GM12878 (cell line): ENCODE measurements at places on chromosomes 3 and 15. TPM values are rescaled to one million over a fixed set of nuclear protein-coding genes. Genes with fewer than 3 reads are reported as not detected.

ABI3BP gene
- polyA plus RNA-seq = 0.11 and 0.42 TPM in 2 replicates

GRCh38 chr15:52281085-52282035 is 14.2 kb downstream of the MYO5C start:
- no peak overlapping the region for H3K27ac ChIP-seq
- H3K4me3 ChIP-seq = no peak overlapping the region
- H3K4me1 ChIP-seq = no peaks in the 10 kb centered on the region
- H3K27me3 ChIP-seq = no peaks in the 10 kb centered on the region
- no peaks in the 10 kb centered on the region for H3K36me3 ChIP-seq

DNA sequence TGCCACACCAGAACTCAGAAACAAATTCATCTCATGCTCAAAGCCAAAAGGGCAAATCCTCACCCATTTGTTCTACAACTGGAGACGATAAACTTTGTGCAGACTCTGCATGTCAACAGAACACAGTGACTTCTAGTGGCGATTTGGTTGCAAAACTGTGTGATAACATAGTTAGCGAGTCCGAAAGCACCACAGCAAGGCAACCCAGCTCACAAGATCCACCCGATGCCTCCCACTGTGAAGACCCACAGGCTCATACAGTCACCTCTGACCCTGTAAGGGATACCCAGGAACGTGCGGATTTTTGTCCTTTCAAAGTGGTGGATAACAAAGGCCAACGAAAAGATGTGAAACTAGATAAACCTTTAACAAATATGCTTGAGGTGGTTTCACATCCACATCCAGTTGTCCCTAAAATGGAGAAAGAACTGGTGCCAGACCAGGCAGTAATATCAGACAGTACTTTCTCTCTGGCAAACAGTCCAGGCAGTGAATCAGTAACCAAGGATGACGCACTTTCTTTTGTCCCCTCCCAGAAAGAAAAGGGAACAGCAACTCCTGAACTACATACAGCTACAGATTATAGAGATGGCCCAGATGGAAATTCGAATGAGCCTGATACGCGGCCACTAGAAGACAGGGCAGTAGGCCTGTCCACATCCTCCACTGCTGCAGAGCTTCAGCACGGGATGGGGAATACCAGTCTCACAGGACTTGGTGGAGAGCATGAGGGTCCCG is 199.7 kb downstream of the AKAP13 start:
- peaks cover 10% of the 10 kb centered on the region for H3K36me3 ChIP-seq
- no peak overlapping the region for H3K4me3 ChIP-seq
- no peaks in the 10 kb centered on the region for H3K27me3 ChIP-seq
- peak overlapping the region; percentile 82; the same call in 1 of the 2 replicates for H3K27ac ChIP-seq
- no peak for DNase-seq

PLSCR5 gene
- polyA plus RNA-seq = not detected in 2 replicates

DNA sequence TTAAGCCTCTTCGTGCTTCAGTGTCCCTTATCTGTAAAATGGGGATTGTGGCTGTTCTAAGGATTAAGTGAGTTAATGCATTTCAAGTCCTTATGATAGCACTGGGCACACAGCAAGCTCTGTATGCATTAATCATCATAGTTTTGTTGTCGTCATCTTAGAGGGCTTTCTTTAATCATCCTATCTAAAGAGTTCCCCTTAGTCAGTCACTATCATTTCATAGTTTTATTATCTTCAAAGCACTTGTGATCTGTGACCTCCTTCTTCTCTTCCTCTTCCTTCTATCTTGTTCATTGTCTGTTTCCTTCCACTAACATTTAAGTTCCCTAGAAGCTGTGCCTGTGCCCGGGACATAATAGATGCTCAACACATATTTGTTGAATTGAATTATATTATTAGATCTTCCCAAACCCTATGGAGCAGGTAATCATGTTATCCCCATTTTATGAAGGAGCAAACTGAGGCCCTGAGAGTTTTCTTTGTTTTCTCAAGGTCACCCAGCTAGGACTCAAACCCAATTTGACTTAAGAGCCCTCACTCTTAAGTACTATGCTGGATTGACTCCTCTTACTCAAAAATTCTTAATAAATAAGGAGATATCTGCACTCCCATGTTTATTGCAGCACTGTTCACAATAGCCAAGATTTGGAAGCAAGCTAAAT is 24.1 kb downstream of the DUOX2 start:
- DNase-seq = no peak
- no peak overlapping the region for H3K4me3 ChIP-seq
- H3K27me3 ChIP-seq = no peaks in the 10 kb centered on the region
- no peak overlapping the region for H3K27ac ChIP-seq
- H3K4me1 ChIP-seq = no peaks in the 10 kb centered on the region

GRCh38 chr3:88101142-88101541 is 42.1 kb downstream of the ZNF654 start:
- no peak overlapping the region for H3K27ac ChIP-seq
- H3K4me3 ChIP-seq = no peak overlapping the region
- DNase-seq = no peak
- H3K27me3 ChIP-seq = no peaks in the 10 kb centered on the region

CPN2 gene
- polyA plus RNA-seq = not detected in 2 replicates

C3orf85 gene
- polyA plus RNA-seq = not detected in 2 replicates

TNNC1 gene
- polyA plus RNA-seq = 0.40 and 0.52 TPM in 2 replicates

DNA sequence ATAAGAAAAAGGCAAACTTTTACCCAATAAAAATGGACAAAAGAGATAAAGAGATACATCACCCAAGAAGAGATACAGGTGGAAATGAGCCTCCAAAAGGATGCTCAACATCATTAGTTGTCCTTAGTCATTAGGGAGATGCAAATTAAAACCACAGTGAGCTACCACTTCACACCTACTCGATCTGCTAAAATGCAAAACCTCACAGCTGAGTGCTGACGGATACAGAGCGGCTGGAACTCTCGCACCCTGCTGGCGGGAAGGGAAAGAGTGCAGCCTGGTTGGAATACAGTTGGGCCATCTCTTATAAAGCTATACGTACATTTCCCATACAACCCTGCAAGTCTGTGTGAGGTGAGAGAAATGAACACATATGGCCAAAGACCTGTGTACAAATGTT is 78.5 kb upstream of the PRR20G start:
- no peaks in the 10 kb centered on the region for H3K36me3 ChIP-seq
- H3K4me1 ChIP-seq = no peaks in the 10 kb centered on the region
- H3K27me3 ChIP-seq = peaks cover 3% of the 10 kb centered on the region
- peak; percentile 1 for DNase-seq

- H3K4me3 ChIP-seq = no peak overlapping the region
- no peaks in the 10 kb centered on the region; the same call in 1 of the 2 replicates for H3K4me1 ChIP-seq
- H3K27ac ChIP-seq = no peak overlapping the region
- no peaks in the 10 kb centered on the region for H3K27me3 ChIP-seq
These were observed 17.8 kb downstream of the ABHD17C start for GRCh38 chr15:80712956-80713355.

DNA sequence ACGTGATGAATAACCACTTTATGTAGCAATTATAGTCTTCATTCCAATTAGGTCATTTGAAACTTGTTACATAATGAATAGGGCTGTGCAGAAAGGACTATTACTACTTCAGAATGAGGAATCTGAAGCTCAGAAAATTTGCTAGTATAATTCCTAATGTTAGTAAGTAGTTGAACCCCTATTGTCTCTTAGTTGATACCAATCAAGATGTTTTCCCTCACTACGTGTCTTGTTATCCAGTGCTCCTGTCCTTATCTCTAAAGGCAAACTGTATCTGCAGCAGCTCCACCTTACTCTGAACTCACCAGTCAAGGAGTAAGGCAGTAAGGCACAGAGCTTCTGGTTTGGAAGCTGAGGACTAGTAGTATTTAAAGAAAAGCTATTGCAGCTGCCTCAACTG is 32.0 kb downstream of the RAB11A start:
- peaks cover 27% of the 10 kb centered on the region for H3K4me1 ChIP-seq
- no peaks in the 10 kb centered on the region for H3K27me3 ChIP-seq
- no peak overlapping the region for H3K27ac ChIP-seq
- H3K36me3 ChIP-seq = peaks cover 25% of the 10 kb centered on the region; the same call in 1 of the 2 replicates
- no peak overlapping the region for H3K4me3 ChIP-seq

MYO5C gene
- 0.29 and 0.58 TPM in 2 replicates for polyA plus RNA-seq

DNA sequence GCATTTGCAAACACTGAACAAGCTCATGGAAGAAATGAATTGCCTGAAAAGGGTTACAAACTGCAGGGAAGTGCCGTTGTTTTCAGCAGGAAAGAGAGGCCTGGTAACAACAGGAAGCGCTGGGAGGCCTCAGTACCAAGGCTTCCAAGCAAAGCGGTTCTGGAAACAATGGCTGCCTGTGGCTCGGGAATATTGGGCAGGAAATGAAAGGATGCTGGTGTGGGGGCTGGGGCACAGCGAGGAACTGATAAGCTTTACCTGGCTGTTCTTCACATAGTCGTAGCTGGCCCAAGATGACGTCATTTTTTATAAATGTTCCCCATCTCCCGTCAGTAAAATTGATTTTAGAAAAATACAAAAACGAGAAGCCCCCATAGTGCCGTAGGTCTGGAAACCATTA is 55.9 kb downstream of the ARHGAP31 start:
- no peak overlapping the region for H3K4me3 ChIP-seq
- no peak overlapping the region for H3K27ac ChIP-seq

REC114 gene
- not detected in 2 replicates for polyA plus RNA-seq

DNA sequence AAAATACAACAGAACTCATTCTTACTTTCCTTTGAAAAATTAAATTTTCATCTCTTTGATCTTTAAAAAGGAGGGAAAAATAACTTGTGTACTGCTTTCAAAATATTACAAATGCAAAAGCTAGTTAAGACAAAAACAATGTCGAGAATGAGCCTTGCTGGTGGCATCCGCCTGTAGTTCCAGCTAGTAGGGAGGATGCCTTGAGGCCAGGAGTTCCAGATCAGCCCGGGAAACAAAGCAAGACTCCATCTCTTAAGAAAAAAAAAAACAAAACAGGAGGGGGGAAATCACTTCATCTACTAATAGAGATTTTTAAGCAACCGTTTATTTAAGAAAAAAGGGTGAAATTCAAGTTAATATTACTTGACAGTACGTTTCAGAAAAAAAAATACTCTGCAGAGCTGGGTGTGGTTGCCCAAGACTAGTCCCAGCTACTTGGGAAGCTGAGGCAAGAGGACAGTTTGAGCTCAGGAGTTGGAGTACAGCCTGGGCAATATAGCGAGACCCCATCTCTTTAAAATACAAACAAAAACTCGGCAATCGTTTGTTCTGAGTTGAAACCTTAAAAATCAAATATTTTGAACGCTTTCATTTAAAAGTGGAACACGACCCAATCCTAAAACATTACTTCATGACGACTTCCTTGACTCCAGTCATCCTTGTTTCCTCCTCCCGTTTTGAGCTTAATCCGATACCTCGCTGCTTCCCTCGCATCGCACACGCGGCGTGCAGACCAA is 1.2 kb downstream of the KPNA1 start:
- H3K27me3 ChIP-seq = no peaks in the 10 kb centered on the region
- H3K36me3 ChIP-seq = no peaks in the 10 kb centered on the region
- no peak for DNase-seq

CX3CR1 gene
- 0.53 TPM in 1 of 2 replicates, not detected in the other for polyA plus RNA-seq

- H3K4me3 ChIP-seq = no peak overlapping the region
- no peak overlapping the region for H3K27ac ChIP-seq
- H3K36me3 ChIP-seq = no peaks in the 10 kb centered on the region
- no peak for DNase-seq
These were observed 67.9 kb downstream of the PRICKLE2 start for GRCh38 chr3:64157150-64158035.

DNA sequence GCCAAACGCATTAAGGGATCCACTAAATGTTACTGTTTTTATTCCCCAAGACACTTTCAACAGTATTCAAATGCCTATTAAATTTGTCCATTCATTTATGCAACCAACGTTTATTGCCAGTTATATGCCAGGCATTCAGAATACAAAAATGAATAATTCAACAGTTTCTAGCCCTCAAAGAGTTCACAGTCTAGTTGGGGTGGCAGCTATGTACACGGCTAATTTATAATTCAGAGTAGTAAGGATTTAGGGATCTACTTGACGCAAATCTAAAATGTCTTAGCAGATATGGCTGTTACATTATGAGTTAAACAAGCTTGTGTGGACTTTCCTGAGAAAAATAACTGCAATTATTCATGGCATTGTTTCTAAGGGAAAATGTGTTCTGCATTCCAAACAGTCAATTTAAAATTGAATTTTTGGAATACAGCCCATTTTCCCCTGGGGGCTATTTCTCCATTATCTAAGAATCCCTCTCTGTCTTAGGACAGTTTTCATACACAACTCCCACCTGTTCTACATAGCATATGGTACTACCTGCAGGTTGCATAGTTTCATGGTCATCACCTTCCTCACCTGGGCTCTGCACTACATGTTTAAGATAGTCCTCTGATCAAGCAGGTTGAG is 11.5 kb upstream of the MSL2 start:
- H3K4me1 ChIP-seq = no peaks in the 10 kb centered on the region
- no peak overlapping the region for H3K27ac ChIP-seq
- H3K4me3 ChIP-seq = no peak overlapping the region
- H3K27me3 ChIP-seq = no peaks in the 10 kb centered on the region
- no peak for DNase-seq

- DNase-seq = no peak
- H3K27me3 ChIP-seq = no peaks in the 10 kb centered on the region
- H3K27ac ChIP-seq = no peak overlapping the region
These were observed 73.0 kb downstream of the ATP1B3 start for GRCh38 chr3:141949399-141949798.

DNA sequence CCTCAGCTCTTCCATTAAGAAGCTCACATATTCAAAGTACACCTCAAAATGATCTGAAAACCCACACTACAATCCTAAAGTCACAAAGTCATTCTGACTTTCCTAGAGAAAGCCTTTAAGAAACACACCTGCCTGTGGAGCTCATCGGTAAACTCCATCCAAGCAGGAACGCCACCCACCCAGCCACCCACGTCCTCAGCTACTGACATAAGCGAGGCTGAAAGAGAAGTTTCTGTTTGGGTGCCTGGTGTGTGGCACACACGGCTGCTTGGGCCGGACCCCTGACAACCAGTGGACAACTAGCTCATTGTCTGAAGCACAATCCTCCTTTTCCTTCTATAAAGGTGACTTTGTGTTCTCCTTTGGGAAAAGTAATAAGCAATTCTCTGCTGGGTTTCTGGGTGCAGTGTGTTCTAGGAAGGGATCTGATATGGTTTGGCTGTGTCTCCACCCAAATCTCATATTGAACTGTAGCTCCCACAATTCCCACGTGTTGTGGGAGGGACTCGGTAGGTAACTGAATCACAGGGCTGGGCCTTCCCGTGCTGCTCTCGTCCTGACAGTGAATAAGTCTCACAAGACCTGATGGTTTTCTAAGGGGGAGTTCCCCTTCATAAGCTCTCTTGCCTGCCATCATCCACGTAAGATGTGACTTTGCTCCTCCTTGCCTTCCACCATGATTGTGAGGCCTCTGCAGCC is 26.1 kb downstream of the FAM174B start:
- H3K27ac ChIP-seq = no peak overlapping the region; the same call in 1 of the 2 replicates
- no peaks in the 10 kb centered on the region for H3K27me3 ChIP-seq
- peaks cover 2% of the 10 kb centered on the region; the same call in 1 of the 2 replicates for H3K36me3 ChIP-seq

CXCR6 gene
- polyA plus RNA-seq = 0.20 and 0.29 TPM in 2 replicates
